ENCODE measurements at places on chromosomes 7 and 10.
A peak's percentile ranks its signal among the peaks of the same experiment; 100 is the strongest.

- DNase-seq = no peak
Measured at GRCh38 chr7:47414342-47415317, 167.3 kb downstream of the TNS3 start.

GRCh38 chr10:129719415-129719739, 244.7 kb downstream of the EBF3 start:
- DNase-seq = no peak

GRCh38 chr7:16212610-16213009, 208.7 kb downstream of the CRPPA start:
- no peak for DNase-seq

GRCh38 chr10:91378061-91378460, 32.1 kb upstream of the HECTD2 start:
- DNase-seq = no peak

GRCh38 chr10:62726142-62726541, 78.4 kb upstream of the ADO start:
- peak; percentile 68 for DNase-seq

DNA sequence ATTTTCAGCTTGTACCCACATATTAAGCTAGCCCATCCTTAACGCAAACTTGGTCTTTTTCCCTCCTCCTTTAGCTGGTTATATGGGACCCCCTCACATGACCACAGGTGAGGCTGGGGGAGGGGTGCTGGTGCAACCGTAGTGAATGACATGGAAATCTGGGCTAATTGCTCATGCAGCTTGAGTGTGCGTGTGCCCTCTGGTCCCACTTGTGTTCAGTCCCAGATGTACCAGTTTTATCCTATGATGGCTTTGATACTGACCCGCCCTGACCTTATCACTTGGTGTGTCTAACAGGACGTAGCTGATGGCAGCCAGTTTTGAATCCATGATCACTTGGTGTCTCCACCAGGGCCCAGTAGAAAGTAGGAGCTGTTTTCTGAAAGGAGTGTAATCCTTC, 5.1 kb upstream of the ZC3HAV1 start:
- DNase-seq = no peak

DNA sequence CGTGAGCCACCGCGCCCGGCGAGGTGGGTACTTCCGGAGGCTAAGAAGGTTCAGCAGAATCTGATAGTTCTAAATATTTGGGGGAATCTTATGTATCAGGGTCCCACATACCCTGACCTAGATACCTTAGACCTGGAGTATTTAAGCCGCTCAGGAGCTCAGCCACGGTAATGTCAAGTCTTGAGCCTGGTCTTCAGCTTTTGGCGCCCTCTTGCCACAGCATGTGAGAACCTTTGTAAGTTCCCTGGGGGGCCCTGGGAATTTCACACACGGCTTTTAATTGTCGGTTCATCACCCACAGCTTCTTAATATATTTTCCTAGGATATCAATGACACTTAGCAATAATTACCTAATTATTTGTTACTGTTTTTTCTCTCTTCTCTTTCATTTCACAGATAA, 324.3 kb upstream of the GALNT17 start:
- no peak for DNase-seq

DNA sequence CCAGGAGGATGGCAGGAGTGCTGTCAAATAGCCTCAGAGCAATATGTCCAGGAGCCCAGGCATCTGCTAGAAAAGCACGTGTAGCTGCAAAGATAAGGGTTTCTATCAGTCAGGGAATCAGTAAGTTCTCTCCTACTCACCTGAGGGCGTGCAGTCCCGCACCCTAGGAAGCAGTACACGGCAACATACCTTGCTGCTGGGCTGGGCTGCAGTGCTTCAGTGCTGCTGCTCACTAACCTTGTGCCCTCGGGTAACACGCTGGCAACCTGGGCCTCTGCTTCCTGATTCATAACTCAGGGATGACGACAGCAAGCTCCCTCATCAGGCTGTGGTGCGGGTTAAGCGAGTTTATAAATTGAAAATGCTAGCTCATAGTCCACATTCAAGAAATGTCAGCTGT, 29.5 kb upstream of the CCNY start:
- no peak for DNase-seq

DNA sequence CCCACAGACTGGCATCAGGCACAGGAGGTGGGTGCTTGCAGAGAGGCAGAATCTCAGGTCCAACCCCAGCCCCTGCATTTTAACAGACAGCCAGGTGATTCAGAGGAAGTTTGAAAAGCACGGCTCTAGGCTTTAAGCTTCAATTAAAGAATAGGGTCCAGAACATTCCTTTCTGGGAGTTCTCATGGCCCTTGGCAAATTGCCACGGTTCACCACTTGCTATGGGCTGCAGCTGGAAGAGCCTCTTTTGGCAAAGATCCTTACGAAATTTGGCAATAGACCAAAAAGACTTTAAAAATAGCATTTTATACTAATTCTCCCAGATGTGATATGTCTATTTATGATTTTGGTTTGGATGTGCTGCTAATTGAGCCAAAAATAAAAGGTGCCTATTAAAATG, 148.1 kb downstream of the ITGA8 start:
- no peak for DNase-seq

DNA sequence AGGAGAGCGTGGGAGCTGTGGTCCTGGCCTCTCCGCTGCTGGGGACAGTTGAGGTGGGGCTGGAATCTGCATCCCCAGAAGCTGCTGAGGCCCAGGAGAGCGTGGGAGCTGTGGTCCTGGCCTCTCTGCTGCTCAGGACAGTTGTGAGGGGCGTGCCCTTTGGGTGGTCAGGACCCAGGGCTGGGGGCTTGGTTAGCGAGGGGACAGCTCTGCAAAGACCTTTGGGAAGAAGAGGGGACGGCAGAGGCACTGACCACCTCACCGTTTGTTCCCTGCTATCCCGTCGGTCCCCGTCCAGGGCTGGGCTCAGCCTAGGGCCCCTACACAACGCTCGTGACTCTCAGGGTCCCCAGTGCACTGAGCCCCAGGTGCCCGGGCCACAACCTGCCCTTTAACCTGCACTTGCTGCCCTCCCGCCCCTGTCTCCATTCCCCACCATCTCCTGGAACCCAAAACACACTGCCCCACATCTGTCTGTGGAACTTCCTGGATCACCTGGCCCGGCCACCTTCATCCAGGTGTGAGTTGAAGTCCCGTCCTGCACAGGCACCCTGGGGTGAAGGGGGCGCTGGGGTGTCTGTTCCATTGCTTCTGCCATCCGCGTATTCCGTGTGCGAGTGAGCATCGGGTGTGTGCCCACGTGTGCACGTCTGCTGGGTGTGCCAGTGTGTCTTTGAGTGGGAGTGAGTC, 14.1 kb downstream of the FOXL3 start:
- no peak for DNase-seq

DNA sequence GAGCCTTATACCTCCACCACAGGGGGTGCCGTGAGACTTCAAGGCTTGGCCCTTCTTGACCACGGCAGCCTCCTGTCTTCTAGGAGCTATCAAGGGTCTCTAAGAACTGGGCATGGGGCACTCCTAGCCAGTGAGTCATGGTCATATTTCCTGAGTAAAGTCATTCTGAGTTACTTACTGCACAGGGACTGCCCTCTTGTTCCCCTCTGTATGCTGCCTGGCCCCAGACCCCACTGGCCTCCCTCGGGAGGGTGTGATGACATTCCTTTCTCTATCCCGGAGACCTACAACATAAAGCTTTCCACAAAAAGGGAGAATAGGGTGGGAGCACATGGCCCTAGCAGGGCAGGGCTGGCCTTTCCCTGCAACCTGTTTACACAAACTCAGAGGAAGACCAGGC, 21.4 kb downstream of the DPCD start:
- no peak for DNase-seq

DNA sequence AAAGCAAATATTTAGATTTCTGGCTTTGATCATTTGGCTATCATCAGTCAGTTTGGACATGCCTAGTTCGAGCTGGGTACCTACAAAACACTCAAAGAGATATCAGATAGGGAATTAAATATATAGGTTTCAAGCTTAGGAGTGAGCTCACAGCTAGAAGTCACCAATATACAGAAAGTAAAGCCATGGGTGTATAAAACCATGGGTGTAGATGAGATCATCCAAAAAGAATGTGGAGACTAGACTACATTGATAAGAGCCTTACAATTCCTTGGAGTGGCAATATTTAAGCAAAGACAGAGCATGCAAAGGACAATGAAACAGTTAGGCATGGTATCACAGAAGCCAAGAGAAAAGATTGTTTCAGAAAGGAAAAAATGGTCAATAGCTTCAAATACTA, 7.2 kb upstream of the RALA start:
- DNase-seq = no peak

- no peak for DNase-seq
Measured at GRCh38 chr7:158256091-158256816, 331.4 kb downstream of the PTPRN2 start.

- peak; percentile 76 for DNase-seq
Measured at GRCh38 chr7:107147464-107148393, 21.1 kb upstream of the HBP1 start.

- no peak for DNase-seq
Measured at GRCh38 chr7:116653204-116653603, 18.8 kb upstream of the MET start.

DNA sequence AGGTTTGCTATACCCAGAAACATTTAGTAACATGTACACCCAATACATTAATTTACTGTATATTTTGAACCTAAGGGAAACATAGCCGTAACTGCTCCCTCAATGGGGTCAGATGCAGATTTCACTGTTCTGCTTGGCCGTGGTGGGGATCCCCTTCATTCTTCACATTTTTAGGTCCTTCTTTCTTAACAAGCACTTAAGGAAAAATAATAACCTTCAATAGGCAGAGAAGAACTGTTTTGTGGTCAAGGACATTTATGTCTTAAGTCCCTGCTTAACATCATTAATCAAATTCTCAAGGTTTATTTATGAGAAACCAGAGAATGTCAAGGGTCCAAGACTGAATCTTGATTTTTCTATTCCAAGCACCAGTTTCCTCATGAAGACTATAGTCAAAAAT, 592.1 kb upstream of the ANKRD30A start:
- no peak for DNase-seq

DNA sequence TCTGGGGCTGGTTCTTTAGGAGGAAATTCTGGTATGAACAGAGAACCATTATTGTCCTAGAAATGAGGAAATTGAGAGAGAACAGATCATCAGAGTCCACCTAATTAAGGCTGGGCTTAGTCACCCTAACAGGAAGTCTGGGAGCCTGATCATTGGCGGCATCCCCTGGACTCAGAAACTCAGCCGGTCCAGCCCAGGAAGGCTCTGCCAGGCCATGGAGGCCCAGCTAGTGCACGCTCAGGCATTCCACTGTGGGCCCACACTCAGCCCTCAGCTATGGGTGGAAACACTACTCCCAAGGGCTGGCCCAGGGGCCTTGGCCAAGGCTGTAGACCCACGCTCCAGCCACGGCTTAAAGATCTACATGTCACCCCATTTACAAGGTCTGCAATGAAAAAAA, 109.2 kb downstream of the PTPN20 start:
- peak; percentile 45 for DNase-seq

GRCh38 chr7:153188630-153189029, 429.1 kb downstream of the ACTR3B start:
- DNase-seq = no peak

GRCh38 chr7:157402911-157403534, 66.2 kb downstream of the DNAJB6 start:
- no peak for DNase-seq

- DNase-seq = no peak
Measured at GRCh38 chr7:68295386-68295785, 1298.8 kb downstream of the TYW1 start.

DNA sequence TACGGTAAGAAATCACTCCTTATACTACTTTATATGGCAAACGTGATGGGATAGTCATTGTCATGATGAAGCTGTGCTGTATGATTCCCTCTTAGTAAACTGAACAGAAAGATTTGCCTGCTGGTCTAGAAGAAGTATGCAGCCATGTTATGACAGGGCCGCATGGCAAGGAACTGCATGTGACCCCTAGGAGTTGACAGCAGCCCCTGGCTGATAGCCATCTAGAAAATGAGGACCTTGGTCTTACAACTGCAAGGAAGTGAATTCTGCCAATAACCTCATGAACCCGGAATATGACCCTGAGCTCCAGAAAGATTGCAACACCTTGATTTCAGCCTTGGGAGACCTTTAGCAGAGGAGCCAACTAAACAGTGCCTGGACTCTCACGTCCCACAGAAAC, 193.3 kb downstream of the SEMA3E start:
- DNase-seq = no peak

DNA sequence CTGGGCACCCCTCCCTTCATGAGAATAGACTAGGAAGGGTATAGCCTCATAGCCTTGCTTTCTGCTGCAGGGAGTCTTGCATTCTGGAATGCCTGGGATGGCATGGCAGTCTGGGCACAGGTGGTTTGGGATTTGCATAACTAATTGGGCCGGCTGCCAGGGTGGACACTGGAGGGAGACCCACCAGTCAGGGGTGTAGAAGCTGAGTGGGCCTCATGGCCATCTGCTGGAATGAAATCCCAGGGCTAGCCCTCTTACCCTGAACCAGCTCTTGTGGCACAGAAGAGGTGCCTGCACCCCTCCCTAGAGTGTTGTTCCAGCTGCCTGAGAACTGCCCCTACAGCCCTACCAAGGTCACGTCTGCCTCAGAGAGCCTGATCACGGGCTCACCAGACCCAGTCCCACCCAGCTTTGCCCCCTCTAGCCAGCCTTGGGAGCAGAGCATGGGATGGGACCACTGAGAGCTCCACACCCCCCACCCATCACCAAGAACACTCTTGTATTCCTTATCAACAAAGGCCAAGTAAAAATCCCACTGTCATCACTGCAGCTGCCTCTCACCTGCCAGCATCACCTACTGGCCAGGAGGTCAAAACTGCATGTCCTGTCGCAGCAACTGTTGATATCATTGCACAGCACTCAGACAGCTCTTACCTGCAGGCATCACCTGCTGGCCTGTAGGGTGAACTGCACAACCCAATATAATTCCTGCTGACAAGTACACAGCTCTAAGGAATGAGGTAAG, 148.9 kb downstream of the ZEB1 start:
- no peak for DNase-seq

DNA sequence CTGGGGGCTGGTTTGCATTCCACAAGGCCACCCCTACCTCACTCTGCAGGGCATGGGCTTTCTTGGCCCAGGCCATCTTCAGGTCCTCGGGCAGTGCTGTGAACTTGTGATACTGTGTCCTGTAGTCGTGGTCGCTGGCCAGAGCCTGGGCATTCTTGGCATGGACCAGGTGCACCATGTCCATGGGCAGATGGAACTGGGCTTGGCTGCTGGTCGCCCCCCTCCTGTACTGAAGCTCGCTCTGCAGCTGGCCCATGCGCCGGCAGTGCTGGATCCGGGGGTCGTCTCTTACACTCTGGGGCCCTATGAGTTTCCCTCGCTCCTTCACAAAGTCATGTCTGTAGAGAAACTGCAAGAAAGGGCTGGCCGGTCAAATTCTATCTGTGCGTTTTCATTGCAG, 51.7 kb downstream of the HABP2 start:
- no peak for DNase-seq

- peak; percentile 59 for DNase-seq
Measured at GRCh38 chr10:24382596-24382978, 173.6 kb downstream of the KIAA1217 start.

DNA sequence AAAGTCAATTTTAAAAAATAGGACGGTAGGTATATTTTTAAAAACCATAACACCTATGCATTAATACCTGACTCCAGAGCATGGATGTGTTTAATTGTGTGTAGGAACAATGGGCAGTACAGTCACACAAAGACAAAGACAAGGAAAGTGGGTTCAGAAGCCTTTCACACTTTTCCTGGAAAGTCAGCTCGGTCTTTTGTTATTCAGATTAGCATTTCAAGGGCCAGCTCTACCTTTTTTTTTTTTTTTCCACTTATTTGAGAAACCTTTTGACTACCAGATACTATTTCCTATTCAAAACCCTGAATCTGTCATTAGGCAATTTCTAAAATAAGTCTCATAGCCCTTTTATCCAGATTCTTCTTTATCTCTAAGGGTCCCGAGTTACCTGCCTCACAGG, 401.9 kb downstream of the PARD3 start:
- DNase-seq = no peak

- no peak for DNase-seq
Measured at GRCh38 chr7:66187905-66188304, 17.2 kb upstream of the TPST1 start.

Measured in activated CD4-positive, alpha-beta T cell treated with anti-CD3 and anti-CD28 coated beads, Interleukin-2, amount 10 ng/mL, durations not matched to agents 24 days and 14 days (primary cell).